ENCODE measurements at places on chromosomes 7 and 10. TPM values are rescaled to one million over a fixed set of nuclear protein-coding genes. Genes with fewer than 3 reads are reported as not detected.

DNA sequence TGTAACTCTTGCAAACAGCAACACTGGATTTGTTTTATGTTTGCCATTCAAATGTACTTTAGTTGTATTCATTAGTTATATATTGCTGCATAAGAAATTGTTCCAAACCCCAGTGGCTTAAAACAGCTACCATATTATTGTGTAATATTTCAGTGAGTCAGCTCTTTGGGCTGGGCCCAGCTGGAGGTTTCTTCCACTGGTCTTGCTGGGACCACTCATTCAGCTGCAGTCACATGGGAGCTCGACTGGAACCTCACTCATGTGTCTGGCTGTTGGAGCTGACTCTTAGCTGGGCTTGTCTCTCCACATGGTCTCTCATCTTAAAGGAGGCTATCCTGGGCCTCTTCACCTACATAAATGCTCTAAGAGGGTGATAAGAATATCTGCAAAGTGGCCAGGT, 23.2 kb upstream of the PIP4K2A start:
- DNase-seq: no peak

- DNase-seq: no peak
Measured at GRCh38 chr10:123145542-123146012, 2.4 kb upstream of the HMX2 start.

GRCh38 chr10:52437205-52437646, 123.1 kb downstream of the DKK1 start:
- DNase-seq: no peak

DNA sequence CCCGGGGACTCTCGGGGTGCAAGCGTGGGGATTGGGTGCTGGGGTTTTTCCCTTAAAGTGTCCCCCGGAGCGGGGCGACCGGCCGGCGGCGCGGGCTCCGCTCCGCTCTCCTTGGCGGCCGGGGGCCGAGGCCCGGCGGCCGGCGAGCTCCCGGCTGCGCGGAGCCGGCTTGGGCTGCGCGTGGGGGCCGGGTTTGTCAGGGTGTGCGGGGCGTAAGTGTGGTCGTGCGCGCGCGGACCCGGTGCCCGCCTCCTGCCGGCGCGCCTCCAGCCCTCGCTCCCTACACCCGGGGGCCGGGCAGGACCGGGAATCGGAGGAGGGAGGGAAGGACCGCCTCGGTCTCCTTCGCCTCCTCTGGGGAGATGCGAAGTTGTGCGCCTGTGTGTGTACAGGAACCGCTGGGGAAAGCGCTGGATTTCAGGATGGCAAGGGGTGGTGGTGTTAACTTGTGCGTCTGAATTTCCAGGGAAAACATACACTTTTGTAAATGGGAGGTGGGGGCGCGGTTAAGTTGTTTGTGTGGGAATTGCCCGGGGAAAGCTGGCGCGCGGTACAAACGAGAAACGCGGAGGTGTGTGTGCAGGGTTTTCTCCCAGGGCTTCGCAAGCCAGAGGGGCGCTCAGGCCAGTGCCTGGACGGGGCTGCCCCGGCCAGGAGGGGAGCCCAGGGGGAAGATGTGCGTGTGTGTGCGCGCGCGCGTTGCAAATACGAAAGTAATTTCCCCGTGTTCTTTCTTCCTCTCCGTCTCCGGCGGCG, 737 bp downstream of the ZMIZ1 start:
- peak; percentile 41 for DNase-seq

DNA sequence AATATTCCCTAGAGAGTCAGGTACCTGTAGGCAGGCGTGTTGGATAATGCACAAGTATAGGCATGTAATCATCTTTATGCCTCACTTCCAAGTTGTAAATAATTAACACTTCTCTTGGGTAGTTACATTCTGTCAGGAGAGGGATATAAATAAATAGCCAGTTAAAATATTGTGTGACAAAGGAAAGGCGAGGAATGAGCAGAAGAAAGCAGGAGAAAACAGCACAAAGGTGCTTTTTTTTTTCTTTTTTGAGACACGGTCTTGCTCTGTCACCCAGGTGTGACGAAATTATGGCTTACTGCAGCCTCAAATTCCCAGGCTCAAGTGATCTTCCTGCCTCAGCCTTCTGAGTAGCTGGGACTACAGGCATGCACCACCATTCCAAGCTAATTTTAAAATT, 99.2 kb upstream of the LYZL2 start:
- no peak for DNase-seq

- no peak for DNase-seq
Measured at GRCh38 chr10:60139290-60139689, 232.9 kb upstream of the CCDC6 start.

Gene FRA10AC1
- 58.4 TPM for polyA plus RNA-seq
